ENCODE measurements at places on chromosomes 3 and 15.

DNA sequence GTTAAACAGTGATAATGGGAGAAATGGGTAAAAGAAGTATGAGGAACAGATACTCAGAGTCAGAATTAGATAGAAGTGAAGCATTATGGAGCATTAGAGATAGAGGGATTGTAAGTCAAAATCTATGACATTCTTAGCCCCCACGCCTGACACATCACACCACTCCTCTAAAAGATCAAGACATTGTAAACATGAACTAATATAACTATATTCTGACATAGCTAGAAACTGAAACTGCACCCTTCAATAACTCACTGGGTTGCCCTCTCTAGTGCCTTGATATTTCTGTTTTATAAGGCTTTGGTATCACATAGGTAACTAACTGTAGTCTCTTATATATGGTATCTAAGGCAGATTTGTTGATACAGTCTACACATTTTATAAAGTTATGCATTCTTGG is 684.3 kb upstream of the DPPA4 start:
- DNase-seq: no peak

DNA sequence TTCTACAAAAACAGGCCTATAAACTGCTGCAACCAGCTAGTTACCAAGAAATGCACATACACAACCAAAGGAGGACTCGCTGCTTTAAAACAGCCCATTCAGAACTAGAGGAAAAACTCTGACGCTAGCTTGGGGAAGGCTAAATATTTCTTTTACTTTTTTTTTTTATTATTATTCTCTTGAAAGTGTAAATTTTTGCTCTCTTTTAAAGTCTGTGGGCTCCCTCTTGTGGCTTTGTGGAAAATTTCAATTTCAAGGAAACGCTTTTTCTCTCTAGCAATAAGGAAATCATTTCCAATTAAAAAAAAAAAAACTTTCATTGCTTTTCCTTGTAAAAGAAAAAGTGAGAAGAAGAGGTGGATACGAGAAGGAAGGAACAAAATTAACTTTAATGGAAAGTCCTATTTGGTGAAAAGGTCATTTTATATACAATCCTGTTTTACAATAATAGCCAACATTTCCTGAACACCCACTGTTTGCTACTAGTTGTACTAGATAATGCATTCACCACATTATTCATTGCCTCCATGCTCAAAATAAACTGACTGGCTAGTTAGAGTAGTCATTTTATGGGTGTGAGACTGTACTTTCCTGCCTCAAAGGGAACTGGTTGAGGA is 51.2 kb upstream of the SAMMSON start:
- peak; percentile 32 for DNase-seq

DNA sequence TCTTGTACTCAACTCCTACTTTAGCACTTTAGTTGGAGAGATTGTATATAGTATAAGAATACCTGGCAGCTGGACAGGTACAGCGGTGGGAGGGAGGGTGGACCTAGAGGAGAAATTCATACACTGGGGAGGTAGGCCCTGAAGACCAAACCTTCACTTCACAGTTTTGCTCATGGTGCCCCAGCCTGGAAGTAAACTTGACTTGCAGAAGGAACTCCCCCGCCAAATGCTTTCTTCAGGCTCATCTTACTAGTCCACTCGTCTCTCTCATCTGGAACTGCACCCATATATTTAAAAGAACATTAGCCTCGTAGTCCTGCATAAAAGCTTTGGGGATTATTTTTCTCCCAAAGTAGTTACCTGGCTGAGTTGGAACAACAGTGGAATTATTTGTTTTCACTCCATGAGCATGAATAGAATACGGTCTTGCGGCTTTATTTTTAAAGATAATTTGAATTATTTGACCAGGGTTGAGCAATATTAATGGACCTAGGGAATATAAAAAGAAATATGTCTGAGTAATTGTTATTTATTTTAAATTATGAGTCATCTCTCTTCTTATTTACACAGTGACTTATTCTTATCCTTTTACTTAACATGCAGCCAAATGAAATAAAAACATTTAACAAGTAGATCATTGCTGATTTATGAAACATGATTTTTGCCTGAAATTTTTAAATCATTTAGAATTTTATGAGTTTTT is 25.5 kb upstream of the CP start:
- no peak for DNase-seq

GRCh38 chr3:195580744-195581443 is 2.8 kb downstream of the APOD start:
- peak; percentile 24 for DNase-seq

- no peak for DNase-seq
These were observed 3.2 kb downstream of the SEMA6D start for GRCh38 chr15:47720555-47720954.

DNA sequence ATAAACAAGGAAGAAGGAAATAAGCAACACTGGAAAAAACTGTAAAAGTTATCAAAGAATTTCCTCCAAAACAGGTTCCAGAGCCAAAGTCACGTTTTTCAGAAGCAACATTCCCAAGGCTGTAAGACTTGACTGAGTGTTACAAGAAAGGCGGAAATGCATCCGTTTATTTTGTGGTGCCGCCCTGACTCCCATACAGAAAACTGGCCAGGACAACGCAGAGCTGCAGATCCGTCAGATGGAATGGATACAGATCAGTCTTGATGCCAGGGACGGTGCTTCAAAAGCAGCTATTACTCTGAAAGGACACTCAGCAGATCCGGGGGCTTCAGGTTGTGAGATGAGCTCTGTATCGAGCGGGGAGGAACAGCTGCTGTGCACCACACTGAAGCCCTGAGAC is 83.4 kb downstream of the GABRG3 start:
- no peak for DNase-seq

DNA sequence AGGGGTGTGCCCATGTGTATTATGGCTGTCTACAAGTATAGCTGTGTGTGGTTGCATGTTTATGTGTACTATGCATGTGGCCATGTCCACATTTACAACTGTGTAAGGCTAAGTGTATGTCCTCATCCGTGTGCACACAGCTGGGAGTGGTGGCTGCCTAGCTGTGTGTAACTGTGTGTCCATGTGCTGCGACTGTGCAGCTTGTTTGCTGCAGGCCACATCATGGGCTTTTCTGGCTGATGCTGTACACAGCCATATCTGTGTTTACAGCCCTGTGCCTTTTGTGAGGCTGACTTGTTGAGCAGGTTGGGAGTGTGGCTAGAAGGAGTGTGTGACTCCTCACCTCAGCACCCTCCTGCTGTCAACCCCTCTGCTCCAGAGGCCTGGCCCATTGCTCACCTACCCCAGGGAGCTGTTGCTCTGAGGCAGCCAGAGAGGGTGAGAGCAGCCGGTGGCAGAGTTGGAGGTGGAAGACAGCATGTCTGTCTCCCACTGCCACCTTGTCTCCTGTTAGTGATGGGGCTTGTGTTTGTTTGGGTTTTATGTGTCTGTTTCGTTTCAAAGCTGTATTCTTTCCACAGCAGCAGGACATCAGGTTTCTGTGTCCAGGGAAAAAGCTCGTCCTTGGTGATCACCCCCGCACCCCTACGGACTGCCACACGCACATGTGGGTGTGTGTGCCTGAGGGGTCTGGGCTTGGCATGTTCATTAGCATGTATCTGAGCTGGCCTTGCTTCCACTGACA is 1.4 kb upstream of the GRM2 start:
- DNase-seq: no peak

- no peak for DNase-seq
These were observed 5.4 kb upstream of the C15orf61 start for GRCh38 chr15:67515557-67515956.

DNA sequence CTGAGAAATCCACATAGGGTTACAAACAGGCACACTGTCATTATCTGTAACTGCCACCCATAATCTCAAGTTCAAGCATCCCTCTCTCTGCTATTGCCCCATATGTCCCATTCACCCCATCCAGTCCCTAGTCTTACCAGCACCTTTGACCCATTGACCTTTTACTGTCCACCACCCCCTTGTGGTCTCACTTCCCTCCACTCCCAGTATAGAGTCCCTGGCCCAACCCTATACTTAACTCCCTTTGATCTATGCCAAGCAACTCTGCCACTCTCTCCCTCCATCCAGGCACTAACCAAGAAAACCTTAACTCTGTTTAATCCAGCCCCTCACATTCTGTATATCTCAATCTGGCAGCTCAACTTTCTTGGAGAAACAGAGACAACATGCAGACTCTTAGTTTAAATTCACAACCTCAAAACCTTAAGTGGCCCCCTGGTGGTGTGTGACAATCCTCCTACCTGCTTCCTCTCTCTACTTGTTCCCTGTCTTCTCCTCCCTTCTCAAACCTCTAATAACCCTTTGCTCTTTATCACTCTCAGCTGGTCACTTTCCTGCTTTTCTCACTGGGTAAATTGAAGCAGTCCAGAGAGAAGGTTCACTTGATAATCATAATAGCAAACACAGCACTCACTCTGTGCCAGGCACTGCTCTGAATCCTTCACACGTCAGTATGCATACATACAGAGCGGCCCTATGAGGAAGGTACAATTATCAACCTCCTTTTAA is 162.7 kb downstream of the STT3B start:
- DNase-seq: no peak

DNA sequence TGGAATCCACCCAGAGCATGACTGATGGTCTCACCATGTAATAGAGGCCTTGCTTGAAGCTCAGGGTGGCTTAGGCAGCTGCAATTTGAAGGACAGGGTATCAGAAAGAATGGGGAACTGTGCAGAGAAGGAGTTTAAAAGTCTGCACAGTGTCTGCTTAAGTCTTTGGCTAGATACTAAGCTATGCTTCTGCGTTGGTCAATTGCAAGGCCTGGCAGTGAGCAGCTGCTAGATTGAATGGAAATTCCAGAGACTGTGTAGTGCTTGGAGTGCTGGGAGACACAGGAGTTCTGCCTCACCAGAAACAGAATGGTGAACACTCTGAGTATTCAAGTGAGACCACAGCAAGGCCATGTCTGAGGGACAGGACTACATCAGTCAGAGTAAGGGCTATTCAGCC is 17.3 kb upstream of the ATP10A start:
- DNase-seq: no peak

- DNase-seq: no peak
These were observed 122.6 kb downstream of the CADM2 start for GRCh38 chr3:85081191-85081906.

DNA sequence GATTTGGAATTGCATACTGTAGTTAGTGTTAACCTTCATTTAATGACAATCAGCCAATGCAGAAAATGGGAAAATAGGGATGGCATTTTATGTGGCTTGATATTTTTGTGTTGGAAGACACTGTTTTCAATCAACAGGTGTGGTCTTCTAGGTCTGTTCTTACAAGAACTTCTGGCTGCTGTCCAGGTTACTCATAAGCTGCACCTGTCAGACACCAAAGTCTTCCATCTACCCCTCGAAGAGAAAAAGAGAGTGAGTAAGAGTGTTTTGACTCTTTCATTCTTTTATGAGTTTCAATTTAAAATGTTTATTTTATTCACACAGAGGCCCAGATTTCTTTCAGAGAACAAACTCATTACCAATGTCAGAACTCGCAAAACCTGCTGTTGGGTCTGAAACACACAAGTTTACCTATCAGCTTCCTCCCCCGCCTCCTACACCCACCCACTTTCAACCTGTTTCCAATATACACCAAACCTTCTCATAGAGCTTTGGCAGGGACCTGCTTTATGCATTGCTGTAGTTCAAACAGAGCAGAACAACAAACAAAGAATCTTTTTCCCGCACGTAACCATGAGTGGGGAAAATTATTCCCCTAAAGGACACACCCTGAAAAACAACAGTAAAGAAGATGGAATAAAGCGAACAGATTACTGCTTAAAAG is 767.7 kb upstream of the ALCAM start:
- DNase-seq: no peak

DNA sequence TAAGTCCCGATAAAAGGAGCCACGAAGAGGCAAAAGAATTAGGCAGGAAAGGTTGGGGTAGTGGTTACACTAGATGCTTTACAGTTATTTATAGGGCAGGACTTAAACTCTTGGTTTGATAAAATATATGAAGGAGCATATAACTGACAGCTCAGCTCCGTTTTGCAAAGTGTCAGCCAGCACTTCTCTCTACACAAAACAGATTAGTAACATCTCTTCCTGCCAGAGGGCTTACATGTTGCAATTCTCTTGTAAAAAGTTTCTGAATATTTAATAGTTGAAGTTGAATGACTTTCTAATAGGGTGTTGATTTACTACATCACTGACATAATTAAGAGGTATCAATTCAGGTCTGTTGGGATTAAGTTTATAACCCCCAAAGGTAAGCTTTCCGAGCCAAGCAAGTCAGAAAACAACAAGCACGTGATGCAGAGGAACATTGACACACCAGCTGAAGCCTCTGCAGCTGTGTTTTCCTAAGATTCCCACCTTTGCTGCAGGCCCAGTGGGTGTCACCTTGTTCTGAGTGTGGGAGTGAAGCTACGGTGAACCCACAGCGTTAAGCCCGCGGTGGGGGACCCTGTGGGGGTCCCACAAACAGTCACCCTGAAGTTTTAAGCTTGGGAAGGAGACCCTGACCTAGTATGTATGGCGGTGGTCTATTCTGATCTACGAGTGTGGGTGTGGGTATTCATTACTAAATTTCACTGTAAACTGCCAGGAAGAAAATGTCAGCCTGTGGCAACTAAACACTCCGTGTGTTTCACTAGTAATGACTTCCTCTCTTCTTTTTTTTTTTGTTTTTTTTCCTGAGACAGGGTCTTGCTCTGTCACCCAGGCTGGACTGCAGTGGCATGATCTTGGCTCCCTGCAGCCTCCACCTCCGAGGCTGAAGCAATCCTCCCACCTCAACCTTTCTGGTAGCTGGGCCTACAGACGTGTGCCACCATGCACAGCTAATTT is 22.0 kb upstream of the ATP13A3 start:
- no peak for DNase-seq

DNA sequence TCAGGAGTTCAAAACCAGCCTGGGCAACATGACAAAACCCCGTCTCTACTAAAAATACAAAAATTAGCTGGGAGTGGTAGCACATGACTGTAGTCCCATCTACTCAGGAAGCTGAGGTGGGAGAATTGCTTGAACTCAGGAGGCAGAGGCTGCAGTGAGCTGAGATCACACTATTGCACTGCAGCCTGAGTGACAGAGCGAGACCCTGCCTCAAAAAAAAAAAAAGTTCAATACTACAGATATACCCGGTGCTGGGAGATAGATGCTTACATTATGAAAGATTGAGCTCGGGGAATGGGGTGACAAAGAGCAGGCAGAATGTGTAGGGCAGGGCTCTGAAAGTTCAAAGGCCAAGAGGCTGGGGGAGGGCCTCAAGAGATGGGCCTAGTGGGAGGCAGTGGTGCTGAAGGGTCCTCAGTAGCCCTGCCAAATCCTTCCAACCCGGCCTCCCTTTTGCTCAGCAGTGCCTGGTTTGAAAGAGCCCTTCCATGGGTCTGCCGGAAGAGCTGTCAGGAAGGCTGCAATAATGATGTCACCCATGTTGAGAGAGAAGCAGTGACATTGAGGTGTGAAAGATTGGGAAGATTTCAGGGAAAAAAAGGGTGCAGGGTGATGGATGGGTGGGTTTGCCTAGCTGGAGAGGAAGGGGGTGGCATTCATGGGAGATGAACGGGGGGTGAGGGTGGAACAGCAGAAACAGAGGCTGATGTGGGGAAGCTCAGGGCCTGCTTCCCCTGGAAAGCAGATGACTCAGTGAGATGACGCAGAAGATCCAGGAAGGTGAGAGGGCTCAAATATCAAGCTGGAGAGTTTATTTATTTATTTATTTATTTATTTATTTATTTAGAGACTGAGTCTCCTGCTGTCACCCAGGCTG is 20.0 kb upstream of the IREB2 start:
- DNase-seq: no peak

GRCh38 chr3:104676241-104676640 is 690.5 kb upstream of the ALCAM start:
- peak; percentile 12 for DNase-seq
